ENCODE measurements at places on chromosomes 6 and 20.

GRCh38 chr6:130781557-130781956 lies 45.6 kb upstream of the SMLR1 start:
- no peak for DNase-seq

- no peak for DNase-seq
These were observed 26.2 kb downstream of the CYP39A1 start for GRCh38 chr6:46626228-46626909.

- DNase-seq: no peak
These were observed 62.0 kb upstream of the HFE start for GRCh38 chr6:26025047-26025893.

DNA sequence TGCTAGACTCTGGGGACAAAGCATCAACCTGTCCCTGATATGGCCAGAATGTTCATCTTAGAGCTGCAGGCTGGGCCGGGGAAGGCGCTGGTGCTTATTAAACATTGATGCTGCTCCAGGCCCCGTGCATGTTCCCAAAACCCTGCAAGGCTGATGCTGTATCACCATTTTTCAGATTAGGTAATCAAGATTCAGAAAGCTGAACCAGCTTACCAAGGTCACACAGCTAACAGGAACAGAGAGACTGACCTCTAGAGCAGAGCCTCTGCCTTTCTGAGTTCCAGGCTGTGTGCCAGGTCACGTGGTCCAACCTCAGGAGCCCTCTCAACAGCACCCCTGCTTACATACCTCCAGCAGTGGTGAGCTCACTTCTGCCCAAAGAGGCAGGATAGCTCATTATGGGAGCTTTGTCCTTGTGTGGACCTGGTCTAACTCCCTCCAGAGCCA lies 16.1 kb upstream of the VSTM2L start:
- no peak for DNase-seq

DNA sequence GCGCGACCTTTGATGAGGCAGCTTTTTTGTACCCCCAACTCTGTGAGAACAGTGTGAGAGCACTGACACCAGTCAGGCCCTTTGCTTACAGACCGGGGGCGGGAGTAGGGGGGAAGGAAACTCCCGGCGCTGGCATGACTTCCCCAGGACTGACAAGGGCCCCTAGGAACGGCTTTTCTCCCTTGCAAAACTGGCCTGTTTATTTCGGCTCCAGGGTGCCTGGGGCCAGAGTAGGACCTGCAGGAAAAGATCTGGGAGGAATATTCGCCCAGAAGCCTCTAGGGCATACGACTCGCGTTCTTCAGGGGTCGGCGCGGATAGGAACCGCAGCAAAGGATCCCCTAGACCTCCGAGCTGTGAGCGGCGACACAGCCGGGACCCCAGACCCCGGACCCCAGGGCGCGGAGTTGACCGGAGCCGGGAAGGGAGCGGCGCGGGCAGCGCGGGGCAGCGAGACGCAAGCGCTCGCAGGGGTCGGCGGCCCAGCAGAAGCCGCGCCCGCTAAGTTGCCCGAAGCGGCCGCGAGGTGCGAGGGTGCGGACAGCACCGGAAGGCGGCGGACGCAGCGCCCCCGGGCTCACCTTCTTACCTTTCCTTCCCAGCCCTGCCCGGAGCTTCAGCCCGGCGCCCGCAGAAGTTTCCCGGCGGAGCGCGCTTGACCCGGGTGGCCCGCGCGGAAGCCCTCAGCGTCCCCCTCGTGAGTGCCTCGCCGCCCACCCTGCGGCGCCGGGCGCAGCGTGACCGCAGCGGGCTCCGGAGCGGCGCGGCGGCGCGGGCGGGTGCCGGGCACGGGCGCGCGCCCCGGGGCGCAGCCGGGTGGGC lies at the start of gene POPDC3:
Gene POPDC3, minus strand, starts transcription at position 771 of the 822 bp plus-strand sequence. CDS start 18,105 bp downstream, outside the sequence.
- DNase-seq: peak; percentile 30

- DNase-seq: no peak
These were observed 162.8 kb downstream of the BTBD9 start for GRCh38 chr6:38476888-38477287.

DNA sequence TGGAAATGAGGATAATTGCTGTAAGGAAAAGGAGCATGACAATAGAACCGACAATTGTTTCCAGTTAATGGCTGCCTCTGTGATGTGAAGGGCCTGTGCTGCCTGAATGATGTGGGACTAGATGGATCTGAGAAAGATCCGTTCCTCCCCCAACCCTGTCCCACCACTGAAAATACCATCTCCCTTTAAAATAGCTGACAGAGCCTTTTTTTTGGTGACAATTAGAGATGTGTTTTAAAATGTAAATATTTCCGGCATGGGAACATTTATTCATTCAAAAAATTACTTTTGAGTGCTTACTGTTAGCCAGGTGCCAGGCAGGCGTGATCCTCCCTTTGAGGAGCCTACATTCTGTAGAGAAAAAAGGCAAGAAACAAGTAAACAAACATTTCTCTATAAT lies 72.4 kb upstream of the SUPT3H start:
- DNase-seq: no peak

DNA sequence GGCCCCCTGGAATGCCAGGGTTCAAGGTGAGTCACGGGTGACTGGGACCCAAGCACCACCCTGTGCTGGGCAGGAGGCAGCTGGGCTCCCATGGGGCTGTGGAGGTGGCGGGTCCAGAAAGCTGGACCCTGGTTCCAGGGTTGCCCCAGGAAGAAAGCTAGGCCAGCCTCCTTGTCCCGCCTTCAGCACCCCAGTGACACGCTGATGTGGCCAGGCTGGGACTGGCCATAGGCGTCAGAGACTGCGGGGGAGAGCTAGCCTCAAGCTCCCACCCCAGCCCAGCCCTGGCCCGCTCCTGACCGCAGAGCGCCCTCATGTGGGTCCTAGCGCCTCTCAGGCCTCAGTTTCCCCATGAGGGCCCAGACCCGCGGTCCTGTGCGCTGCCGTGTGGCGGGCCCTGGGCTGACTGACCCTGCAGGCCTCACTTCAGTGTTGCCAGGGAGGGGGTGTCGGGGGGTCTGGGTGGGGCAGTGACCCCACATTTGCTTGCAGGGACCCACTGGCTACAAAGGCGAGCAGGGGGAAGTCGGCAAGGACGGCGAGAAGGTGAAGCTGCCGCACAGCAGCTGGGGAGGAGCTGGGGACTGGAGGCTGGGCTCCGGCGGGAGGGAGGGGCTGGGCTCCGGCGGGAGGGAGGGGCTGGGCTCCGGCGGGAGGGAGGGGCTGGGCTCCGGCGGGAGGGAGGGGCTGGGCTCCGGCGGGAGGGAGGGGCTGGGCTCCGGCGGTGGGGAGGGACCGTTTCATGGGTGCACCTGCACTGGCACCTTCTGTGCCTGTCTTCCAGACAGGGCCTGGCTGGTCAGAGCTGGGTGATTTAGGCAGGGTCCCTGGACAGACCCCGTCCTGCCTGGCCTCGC lies 7.9 kb downstream of the COL9A3 start:
- no peak for DNase-seq

DNA sequence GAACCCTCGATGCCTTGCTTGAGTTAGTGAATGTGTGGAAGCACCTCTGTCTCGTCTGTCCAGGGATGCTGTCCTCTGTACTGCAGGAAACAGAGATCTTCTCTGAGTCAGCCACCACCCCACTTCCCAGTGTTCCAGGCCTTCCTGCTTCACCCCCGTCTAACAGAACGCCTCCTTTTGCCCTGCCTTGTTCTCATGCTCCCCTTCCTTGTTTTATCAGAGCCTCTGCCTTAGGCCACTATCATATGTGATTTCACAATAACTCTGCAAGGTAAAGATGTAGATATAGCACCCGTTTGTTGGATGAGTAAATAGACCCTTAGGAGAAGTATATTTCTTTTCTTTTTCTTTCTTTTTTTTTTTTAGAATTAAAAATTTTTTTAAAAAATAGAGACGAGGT lies 106.7 kb upstream of the CLDN20 start:
- no peak for DNase-seq

DNA sequence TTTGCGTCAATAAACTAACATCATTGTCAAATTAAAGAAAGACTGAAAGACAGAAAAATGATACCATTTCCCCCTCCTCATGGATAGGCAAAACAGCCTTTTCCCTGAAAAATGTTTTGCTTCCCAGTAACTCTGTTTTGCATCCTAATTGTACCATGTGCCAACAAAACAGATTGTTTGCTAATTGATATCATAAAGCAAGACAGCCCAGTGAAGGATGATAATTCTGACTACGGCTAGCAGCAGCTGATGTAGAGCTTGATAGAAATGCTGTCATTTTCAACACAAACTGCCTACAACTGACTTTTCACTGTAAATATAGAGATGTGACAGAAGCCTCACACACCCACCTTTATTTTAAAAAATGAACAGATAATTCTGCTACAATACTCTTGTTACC lies 1061.6 kb downstream of the HACE1 start:
- DNase-seq: no peak

- peak; percentile 67 for DNase-seq
These were observed 54.0 kb upstream of the BTN3A2 start for GRCh38 chr6:26311012-26311384.

DNA sequence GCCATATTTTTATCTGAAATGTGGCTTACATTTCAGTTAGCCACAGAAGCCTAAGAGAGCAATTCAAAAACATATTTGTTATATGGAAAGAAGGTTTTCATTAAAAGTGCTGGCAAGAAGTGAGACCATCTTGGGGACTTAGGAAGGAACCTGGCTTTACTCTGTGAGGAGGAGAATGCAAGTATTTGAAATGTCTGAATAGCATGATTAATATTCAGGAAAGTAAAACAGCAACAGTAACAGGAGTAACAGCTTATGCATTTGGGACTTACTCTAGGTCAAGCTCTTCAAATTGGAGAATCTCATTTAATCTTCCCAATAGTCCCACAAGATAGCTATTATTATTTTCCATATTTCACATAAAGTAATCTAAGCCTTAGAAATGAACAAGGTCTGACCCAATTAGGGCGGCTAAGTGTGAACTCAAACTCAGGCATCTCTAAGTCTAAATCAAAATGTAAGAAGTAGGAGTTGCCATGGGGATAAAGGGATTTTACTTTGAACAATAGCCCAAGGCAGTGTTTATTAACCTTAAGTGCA lies 816.5 kb downstream of the BCKDHB start:
- no peak for DNase-seq

DNA sequence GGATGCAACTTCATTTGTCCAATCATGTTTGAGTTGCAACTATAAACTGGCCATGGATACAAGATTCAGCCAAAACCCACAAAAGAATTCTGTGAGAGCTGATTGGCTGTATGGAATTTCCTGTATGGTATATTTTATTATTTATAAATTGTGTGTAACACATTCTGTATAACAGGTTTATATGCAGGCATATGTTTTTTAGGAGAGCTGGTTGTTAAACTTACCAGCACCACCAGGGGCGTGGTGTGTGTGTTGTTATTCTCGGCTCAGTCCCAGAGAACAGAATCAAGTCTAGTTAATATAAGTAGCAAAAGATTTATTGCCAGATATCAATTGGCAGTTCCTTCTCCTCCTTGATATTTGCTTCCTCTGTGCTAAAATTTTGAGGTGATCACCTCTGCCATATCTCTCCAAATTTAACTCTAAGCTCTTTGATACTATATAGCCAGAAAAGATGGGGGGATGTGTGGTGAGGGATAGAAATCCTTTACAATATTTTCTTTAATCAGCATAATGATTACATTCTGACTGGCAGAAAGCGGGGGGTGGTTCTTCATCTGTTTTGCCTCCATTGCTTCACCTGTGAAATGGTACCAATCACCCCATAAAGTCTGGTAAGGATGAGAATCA lies 22.9 kb downstream of the CNBD2 start:
- DNase-seq: no peak

DNA sequence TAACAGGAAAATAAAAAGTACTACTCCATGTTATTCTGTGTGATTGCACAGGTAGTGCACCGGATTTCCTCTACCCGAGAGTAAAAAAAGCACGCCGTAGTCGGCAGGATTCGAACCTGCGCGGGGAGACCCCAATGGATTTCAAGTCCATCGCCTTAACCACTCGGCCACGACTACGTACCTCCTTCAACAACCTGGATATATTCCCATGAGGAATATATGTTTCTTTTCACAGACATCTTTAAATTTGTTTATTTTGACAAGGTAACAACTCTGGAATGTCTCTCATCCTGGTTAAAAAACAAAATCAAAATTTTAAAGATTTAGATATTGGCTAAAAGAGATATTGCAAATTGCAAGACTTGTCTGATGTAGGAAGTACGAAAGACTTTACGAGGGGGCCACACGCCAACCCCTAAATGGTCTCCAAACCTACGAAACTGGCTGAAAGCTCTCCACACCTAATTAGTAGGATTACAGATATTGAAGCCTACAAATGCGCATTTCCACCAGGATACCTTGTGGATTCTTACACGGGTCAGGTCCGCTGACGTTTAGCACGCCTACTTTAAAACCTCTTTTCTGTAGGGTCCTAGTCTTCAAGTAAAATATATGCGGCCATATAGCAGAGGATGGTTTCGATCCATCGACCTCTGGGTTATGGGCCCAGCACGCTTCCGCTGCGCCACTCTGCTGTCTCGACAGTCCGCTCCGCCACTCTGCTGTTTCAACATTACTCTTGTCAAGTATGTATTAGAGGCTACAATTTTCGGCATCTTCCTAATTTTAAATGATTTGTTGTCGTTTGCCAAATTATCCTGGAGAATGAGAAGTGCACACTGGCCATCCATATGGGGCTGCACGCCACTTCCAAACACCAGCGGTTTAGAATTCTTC lies 52.2 kb upstream of the BTN3A2 start:
- peak; percentile 93 for DNase-seq

GRCh38 chr20:60063739-60064380 lies 105.6 kb downstream of the CDH26 start:
- DNase-seq: no peak

DNA sequence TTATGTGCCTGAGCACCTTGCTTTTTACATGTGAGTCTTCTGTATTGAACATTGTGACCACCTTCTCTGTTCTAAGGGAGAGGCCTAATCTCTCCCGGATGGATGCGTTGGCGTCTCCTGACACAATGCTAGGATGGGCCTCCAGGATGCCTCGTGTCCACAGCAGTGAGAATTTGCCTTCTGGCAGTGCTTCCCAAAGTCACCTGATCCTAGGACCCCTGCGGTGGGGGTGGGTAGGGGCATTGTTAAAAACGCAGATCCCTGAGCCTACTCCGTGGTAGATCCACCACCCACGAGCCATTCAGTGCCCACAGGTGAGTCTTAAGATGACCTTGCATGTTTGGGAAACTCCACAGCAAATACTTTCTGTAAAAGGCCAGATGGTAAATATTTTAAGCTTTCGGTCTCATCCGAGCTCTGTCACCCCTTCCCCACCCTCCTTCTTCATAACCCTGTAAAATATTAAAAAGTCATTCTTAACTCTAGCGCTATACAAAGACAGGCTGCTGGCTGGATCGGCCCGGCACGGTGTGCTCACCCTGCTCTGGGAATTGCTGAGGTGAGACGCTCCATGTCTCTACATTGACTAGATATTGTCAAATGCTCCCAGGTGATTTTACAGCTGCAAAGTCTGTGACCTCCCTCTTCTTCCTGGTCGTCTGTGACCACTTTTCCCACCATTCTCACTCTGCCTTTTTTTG lies 106.7 kb upstream of the IYD start:
- no peak for DNase-seq

GRCh38 chr6:163860287-163861081 lies 446.0 kb downstream of the QKI start:
- no peak for DNase-seq

- no peak for DNase-seq
These were observed 487 bp upstream of the KIAA1755 start for GRCh38 chr20:38261054-38261390.

- DNase-seq: no peak
These were observed 790.9 kb downstream of the TFAP2A start for GRCh38 chr6:9623985-9624384.

GRCh38 chr20:21396599-21397340 lies 556 bp downstream of the NKX2-4 start:
- DNase-seq: no peak
